ENCODE measurements at places on chromosomes 5 and 9.

DNA sequence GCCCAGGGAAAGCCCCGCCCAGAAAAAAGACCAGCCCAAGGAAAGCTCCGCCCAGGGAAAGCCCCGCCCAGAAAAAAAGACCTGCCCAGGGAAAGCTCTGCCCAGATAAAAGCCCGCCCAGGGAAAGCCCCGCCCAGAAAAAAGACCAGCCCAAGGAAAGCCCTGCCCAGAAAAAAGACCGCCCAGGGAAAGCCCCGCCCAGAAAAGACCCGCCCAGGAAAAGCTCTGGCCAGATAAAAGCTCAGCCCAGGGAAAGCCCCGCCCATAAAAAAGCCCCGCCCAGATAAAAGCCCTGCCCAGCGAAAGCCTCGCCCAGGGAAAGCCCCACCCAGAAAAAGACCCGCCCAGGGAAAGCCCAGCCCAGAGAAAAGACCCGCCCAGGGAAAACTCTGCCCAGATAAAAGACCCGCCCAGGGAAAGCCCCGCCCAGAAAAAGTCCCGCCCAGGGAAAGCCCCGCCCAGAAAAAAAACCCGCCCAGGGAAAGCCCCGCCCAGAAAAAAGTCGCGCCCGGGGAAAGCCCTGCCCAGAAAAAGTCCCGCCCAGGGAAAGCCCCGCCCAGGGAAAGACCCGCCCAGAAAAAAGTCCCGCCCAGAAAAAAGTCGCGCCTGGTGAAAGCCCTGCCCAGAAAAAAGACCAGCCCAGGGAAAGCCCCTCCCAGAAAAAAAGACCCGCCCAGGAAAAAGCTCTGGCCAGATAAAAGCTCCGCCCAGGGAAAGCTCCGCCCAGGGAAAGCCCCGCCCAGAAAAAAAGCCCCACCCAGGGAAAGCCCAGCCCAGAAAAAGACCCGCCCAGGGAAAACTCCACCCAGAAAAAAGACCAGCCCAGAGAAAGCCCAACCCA, 11.9 kb downstream of the GRIN1 start:
- DNase-seq, result peak; percentile 53

DNA sequence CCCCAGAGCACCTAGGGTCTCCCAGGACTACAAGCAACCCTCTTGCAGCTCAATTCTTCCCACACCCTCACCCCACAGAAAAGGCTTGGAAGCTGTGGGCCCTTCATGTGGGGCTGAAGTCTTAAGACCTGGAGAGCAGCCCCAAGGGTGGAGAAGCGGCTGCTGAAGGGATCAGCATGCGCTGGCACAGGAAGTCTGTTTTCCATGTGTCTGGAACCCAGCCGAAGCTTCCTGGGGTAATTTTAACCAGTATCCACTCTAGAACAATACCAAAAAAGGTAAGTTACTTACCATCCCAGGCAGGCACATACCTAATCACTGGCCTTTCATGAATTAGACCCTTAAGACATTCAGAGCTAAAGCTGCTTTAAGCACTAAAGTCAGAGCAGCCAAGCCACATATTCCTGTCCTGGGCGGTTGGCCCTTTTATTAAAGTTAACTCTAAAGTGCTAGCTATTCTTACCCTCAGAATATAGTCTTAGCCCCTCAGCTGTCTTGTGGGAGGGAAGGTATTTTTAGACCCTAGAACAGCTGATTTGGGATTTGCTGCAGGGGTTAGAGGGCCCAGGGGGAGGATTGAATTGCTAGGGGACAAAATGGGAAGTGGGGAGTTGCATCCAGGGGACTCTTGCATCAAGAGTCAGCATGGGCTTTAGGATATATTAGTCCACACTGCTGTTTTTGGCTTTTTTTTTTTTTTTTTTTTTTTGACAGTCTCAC, 6.9 kb downstream of the IL17B start:
- no peak for DNase-seq

GRCh38 chr5:151280443-151280842, 23.1 kb downstream of the SLC36A3 start:
- no peak for DNase-seq

DNA sequence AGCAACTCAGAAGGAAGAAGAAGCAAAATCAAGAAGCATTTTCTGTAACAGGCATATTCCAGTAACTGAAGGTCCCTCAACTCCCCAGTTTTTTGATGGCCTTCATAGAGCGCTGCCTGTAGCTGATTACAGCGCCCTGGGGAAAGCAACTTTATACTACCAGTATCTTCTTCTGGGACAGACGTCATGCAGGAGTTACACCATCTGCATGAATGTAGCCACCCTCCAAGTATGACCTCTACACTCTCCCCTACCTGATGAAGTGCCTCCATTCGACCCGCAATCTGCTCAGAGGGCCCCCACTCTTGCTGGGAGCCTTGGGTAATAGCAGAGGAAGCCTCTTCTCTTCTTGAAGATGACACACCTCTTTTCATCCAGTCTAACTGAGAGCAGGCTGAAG, 21.0 kb upstream of the SH3TC2 start:
- DNase-seq, result no peak

DNA sequence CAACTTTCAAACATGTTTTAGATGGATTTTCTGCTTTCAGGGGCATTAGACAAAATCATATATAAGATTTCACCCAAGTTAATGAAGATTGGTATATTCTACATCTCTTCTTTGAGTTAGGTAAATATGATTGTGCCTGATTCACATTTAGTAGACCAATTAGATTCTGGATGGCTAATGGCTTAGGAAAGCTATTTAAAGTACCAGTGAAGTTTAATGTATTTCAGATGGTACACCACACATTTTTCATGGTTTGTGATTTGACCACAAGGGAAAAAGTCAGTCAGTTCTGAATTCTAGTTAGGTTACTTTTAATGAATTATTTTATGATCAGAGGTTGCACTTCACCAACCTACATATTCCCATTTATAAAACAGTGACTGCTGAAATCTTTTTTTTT, 409.7 kb downstream of the ADGRV1 start:
- no peak for DNase-seq

GRCh38 chr5:105730982-105731381, 1939.8 kb downstream of the EFNA5 start:
- no peak for DNase-seq

DNA sequence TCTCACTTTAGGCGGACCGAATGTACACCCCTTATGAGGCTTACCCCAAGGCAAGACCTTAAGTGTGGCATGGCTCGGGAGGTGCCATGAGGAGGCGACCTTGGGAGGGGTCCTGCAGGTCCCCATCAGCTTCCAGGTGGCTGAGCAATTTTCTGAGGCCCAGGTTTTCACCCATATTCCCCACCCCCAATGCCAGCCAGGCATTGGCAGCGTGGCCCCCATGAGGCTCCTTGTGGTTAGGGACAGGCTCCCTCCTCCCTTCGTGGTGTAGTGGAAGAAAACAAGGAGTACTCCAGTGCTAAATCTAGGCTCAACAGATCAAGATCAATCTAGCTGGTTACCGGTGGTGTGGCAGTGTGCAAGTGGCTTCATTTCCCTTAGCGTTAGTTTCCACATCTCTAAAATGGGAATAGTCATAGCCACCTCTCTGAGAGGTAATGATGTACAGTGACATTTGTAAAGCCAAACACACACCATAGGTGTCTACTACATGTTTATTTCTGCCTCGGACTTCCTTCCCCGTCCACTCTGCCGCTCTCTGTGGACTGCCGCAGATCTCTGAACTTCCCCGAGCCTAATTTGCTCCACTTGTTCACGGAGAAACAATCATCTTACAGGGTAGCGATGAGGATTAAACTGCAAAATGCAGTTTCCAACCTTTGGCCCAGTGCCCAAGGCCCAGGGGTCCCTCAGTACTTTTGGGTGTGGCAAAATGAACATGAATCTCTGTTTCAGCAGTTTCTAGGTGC, 8.4 kb downstream of the LHX2 start:
- DNase-seq, result no peak

- no peak for DNase-seq
Measured at GRCh38 chr5:86964889-86965288, 302.8 kb upstream of the RASA1 start.

DNA sequence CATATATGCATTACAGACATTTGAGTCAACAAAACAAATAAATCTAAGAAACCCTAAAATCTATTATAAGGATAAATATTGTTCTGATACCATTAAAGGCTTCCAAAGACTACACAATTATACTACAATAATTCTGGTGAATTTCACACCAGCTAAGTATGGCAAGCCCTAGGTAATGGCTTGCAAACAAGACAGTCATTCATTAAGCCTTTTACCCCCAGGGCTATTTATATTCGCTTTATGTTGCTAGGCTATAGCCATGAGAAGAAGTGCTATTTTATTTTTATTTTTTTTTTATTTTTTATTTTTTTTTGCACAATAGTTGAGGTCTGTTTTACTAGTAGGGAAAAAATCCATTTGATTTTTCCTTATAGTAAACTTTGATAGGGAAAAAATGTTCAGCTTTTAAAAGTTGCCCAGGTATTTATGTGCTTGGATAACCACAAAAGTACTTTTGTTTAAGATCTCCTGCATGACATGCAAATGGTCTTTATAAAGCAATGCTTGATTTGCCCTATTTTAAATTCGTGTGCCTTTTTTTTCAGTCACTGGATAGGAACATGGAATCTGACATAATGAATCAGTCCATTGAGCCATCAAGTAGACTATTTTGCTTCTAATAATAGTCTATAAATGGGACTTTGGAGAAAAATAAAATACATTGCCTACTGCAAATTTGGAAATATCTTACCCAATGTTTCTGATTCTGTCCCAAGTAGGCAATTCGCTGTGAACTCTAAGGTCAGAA, 946.3 kb upstream of the COX7C start:
- DNase-seq, result no peak

- DNase-seq, result no peak
Measured at GRCh38 chr5:37834542-37835379, 5.1 kb downstream of the GDNF start.

DNA sequence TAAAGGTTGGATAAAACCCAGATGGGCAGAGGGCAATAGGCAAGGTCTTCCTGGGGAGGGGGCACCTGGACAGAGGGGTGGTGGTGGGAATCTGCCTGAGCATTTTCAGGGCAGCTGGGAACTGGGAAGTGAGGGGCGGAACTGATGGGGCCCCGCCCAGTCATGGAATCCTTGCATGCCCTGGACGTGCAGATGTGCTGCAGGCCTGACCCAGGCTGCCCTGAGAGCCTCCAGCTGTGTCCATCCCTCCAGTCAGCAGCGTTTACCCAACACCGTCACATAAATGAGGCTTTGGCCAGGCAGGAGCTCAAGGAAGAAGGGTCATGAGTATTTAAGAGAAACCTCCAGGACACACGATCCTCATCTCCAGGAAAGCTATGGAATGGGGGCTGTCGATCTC, 70.3 kb downstream of the DAB2IP start:
- no peak for DNase-seq

DNA sequence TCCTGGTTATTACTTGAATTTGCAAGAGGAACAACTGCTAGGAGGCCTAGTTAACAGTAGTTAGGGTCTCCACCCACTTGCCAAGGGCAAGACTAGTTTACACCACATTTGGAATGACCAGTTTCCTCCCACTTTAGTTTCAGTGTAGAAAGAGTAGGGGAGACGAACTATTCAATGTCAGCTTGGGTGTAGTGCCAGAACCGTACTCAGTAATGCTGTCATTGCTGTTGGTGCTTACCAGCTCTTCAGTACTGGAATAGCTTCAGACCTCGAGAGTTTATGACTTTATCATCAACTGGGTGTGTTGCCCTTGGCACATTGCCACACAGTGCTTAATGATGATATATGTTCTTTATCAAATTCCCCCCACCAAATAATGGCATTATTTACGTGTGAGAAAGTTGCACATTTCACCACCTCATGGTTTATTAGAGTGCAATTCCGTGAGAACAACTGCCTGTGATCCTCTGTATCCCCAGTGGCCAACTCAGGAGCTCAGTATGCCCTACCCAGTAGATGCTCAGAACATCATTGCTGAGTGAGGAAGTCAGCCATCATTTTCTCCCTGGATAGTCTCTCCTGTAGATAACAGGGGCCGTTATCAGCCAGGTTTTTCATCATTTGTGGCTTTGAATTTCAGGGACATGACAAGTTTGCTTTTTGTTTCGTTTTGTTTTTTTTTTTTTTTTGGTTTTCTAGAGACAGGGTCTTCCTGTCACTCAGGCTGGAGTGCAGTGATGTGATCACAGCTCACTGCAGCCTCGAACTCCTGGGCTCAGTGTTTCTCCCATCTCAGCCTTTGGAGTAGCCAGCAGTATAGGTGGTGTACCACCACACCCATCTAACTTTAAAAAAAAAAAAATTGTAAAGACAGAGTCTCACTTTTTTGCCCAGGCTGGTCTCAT, 67.3 kb downstream of the DOCK8 start:
- no peak for DNase-seq

DNA sequence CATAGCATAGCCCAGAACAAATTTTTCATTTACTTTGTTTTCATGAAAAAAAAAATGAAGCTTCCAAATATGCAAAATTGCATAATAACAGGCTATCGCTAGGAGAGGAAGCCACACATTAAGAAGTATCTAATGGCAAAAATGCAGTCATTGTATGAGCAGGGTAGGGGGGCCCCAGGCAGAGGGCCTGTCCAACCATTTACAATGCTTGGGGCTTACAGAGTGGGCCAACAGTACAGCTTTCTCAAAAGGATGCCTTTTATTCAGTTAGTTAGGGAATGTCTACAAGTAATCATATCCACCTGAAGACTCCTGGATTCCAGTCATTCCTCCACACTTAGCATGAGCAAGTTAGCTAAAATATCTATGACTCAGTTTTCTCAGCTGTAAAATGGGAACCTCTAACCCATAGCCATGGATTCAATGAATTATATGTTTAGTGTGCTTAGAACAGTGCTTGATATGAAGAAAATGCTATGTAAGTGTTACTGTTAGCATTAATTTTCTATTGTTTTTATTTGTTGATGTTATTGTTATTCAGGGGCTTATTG, 117.7 kb downstream of the GAS1 start:
- no peak for DNase-seq

GRCh38 chr5:21574438-21574837, 1278.7 kb downstream of the CDH12 start:
- DNase-seq, result no peak

DNA sequence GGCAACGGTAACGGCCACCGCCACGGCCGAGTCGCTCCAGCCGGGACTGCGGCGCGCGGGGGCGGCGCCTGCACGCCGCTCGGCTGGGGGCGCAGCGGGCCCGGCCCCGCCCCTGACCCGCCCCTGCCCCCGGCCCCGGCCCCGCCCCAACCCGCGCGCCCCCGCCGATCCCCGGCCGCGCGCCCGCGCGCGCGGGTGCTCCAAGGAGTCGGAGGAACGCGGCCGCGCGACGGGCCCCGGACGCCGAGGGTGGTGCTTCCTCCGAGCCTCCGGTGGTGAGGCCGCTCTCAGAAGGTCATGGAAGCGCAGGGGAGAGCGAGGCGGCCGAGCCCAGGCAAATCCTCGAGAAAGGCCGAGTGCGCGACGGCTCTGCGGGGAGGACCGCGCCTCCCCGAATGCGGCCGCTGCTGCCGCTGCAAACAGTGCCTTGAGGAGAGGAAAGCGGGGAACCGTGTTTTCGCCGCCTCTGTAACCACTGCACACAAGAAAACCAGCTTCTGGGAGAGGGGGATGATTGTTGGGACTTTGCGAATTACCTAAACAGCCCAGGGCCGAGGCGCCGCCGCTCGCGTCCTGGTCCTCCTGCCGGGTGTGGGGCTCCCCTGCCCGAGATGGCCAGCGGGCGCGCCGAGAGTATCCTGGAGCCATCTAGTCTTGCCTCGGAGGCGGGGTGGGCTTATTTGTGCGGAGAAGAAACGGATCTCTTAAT, at the start of gene LIFR:
Gene LIFR, minus strand, starts transcription at position 48 of the 709 bp plus-strand sequence. CDS start 25,999 bp downstream, outside the sequence.
- peak; percentile 45 for DNase-seq

All from CD4-positive, alpha-beta T cell treated with Interferon alpha-2 for 1 hour (primary cell).